ENCODE measurements at places on chromosomes 12 and 14.

DNA sequence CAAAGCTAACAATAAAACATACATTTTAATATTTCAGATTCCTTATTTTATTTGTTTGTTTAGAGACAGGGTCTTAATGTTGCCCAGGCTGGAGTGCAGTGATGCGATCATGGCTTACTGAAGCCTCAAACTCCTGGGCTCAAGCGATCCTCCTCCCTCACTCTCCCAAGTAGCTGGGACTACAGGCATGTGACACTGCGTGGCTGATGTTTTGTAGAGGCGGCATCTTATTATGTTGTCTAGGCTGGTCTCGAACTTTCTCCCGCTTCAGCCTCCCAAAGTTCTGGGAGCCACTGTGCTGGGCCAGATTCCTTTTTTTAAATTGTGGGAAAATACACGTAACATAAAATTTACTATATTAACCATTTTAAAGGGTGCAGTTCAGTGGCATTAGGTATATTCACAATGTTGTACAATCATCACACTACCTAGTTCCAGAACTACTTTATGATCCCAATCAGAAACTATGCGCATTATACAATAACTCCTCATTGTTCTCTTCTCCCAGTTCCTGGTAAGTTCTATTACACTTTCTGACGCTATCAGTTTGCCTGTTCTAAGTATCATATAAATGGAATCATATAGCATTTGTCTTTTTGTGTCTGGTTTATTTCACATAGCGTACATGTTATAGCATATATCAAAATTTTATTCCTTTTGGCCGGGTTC, 40.3 kb downstream of the ADIPOR2 start:
- DNase-seq, result no peak

DNA sequence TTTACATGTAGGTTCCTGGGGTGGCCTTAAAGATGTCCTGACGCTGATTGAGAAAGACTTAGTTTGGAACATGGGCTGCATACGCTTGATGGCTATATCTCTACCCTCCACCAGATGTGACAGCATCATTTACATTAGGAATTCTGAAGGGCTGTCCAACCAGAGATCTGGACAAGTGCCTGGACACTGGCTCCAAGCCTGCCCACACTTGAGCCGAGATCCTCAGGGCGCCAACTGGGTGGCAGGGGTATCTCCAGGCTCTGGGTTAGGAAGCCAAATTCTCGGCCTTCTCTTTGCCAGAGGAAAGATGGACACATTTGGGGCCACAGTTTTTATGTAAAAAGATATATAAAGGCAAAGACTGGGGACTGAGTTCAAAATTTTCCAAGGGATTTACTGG, 246.3 kb downstream of the NTF3 start:
- no peak for DNase-seq

DNA sequence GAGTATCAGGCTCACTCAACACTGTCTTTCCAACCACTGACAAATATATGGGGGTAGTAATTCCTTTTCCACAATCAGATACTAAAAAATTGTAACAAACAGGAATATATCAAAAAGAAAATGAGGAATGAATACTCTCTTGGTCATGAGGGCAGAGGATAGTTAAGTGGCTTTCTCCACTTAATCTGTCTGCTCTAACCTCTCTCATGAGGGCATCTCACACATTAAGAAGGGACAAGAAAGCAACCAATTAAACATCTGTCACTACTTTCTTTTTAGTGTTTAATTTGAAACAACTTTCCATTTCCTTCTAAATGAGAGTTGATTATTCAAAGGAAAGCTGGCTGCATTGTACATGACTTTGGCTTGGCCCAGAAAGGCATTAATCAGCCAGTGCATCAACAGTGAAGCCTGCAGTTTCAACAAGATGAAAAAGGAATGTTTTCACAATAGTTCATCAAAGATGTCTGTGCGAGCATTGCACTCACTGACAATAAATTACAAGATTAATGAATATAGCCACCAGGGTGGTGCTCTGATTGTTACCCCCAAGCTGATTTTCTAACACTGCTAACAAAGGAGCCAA, 142.0 kb downstream of the SEC23A start:
- no peak for DNase-seq

DNA sequence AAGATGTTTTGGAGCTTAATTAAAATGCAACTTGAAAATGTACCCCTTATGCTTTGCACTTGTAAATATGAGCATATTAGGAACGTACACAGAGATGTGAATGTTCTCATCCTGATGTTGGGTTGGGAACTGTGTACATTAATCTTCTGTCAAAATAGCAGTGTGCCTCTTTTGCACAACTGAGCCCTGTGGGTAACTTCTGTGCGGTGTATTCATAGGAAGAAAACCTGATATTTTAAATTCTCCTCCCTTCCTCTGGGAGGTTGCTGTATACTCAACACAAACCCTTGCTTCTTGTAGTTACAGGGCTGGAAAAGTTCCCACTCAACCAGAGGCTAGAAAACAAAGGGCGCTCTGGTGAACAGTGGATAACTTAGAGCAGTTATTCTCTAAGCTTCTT, 18.7 kb downstream of the PTHLH start:
- no peak for DNase-seq

GRCh38 chr14:73634011-73634833, 10.6 kb upstream of the DNAL1 start:
- DNase-seq, result no peak

DNA sequence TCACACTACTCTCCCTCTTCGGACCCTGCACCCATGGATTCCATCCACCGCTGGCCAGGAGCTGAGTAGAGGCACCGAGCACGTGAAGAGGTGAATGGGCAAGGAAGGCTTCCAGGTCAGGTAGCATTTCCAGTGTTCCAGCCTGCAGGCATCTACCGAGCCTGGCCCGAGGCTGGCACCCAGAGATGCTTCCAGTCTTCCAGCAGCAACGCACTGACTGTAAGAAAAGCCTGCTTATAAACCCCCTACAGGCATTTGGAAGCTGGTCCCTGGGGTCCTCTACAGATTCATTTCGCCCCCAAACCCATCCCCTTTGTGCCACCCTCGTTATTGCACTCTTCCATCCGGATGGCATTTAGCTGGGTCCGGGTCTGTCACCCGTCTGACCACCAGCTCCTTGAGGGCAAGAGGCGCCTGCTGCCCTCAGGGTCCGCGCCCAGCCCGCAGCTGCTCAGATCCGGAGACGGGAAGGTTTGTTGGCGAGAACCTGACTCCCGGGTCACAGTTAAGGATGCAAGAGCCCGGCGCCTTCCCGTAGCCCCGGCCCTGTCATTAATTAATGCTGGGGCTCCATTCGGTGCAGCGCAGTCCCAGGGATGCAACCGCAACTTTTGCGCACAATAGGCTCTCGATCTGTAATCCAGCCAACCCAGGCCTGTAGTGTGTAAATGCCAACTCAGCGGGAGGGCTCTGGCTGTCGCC, 614 bp upstream of the MARK3 start:
- DNase-seq, result no peak

- no peak for DNase-seq
These were observed 55.0 kb downstream of the TMEM30B start for GRCh38 chr14:61226015-61226654.

- DNase-seq, result peak; percentile 68
These were observed 15.4 kb upstream of the CARMIL3 start for GRCh38 chr14:24036169-24036962.

GRCh38 chr14:24613241-24613640, 3.8 kb upstream of the GZMH start:
- DNase-seq, result no peak

DNA sequence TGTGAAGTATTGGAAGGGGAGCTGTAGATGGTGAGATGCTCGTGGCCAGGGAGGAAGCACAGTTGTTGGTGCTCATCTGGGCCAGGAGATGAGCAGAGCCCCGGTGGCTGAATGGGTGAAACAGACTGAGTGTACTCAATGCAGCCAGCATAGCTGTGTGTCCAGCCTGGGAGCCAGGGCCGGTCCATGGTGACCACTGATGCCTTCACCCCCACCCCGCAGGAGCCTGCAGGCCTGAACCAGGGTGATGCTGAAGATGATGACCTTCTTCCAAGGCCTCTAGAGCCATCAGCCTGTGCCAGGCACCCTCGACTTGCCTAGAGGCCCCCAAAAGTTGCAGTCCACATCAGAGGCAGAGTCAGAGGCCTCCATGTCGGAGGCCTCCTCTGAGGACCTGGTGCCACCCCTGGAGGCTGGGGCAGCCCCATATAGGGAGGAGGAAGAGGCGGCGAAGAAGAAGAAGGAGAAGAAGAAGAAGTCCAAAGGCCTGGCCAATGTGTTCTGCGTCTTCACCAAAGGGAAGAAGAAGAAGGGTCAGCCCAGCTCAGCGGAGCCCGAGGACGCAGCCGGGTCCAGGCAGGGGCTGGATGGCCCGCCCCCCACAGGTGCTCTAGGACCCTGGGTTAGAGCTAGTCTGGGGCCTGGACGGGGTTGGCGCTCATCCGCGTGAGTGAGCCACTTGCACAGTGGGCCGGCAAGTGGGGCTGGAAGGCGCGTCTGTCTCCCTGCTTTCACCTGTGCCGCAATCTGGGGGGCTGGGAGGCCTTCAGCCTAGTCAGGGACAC, 3.0 kb downstream of the TNFAIP2 start:
- no peak for DNase-seq
